ENCODE measurements at places on chromosomes 12 and 14.
A peak's percentile ranks its signal among the peaks of the same experiment; 100 is the strongest.

GRCh38 chr12:67534046-67534445 is 114.5 kb upstream of the DYRK2 start:
- DNase-seq, result no peak

DNA sequence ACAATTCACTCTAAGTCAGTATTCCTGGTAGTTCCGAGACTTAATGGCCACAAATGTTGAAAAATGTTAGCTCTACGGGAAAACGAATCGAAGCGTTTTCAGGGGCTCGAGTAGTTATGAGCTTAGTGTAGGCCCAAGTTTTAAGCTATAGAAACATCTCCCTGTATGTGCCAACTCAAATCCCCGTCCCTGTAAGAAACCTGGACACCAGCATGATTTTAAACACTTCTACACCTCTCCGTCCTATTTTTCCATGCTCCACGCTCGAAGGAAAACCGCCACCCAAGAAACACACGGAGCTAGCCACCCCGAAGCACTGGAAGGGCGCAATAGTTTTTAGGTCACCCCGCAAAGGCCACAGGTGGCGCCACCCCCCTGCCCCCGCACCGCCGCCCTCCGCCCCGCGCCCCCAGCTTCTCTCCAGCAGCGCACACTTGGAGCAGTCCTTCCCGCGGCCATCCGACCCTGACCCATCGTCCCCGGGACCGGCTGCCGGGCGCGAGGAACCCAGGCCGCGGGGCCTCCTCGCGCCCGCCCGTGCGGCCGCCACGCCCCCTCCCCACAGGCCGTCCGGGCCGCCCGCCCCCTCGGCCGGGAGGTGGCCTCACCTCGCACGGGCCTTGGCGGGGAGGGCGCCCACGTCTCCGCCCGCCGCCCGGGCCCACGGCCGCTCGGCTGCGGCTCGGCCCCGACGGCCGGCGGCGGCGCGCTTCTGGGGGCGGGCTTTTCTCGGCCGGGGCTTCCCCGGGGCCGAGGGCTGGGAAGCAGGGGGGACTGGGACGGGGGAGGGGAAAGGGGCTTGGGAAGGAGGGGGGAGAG is 522 bp downstream of the R3HDM2 start:
- peak; percentile 14 for DNase-seq

GRCh38 chr12:4243091-4243490 is 30.5 kb upstream of the CCND2 start:
- DNase-seq, result no peak

DNA sequence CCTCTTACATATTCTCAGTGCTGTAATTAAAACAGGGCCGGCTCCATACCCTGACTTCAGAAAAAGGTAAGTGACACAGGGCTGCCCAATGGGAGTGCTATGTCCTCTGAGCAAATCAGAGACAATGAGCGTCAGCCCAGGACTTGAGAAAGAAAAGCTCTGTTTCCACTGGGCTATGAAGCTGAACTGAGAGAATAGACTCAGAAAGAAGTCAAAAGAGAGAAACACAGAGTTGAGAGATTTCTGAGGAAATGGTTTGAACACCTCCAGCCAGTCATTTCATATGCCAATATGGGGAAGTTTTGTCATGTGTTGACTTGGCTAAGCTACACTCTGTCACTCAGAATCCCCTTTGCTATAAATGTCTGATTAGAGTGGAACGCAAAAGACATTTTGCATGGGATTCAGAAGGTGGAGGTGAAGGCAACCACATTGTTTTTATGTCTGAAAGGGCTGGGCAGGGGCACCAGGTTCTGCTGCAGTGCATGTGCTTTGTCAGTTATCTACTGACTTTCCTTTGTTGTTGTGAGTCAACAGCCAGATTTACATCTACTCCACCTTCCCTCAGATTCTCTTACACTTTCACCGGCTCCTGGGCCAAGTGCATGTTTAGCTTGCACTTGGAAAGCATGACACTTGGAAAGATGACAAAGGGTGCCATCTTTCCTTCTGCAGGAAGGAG is 313.3 kb downstream of the DUSP6 start:
- no peak for DNase-seq

DNA sequence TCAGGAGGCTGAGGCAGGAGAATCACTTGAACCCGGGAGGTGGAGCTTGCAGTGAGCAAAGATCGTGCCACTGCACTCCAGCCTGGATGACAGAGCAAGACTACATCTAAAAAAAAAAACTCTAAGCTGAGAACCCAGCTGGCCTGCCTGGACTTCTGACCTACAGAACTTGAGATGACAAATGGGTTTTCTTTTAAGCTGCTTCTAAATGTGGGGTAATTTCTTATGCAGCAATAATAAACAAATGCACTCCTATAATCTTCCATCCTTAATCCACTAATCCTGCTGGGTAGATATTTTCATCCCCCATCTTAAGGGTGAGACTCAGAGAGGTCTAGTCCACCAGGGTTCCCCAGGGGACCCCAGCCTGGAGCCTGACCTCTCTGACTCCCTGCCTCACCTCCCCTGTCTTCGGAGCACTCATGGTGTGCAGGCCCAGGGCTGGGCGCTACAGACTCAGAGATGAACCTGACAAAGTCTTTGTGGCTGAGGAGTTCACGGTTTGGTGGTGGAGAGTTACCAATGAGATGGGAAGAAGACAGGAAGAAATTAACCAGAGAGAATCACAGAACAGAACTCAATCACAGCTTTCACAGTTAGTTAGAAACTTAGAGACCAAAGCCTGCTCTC is 39.7 kb upstream of the BDKRB2 start:
- no peak for DNase-seq

DNA sequence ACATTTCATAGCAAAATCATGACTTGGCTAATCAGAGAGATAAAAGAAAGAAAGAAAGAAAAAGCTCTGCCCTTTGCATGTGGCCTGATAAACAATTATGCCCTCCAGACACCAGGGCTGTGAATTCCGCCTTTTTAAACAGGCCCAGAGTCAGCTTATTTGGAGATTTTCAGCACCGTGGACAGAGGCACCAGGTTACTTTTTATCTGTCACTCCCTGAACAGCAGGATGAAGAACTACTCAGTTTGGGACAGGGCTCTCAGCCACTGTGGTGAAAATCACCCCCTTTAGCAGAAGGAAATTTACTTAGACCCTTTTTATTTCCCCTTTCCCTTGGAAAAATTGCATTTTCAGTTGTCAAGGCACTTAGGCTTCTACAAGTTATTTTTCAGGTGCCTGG is 359.9 kb downstream of the NRXN3 start:
- no peak for DNase-seq

DNA sequence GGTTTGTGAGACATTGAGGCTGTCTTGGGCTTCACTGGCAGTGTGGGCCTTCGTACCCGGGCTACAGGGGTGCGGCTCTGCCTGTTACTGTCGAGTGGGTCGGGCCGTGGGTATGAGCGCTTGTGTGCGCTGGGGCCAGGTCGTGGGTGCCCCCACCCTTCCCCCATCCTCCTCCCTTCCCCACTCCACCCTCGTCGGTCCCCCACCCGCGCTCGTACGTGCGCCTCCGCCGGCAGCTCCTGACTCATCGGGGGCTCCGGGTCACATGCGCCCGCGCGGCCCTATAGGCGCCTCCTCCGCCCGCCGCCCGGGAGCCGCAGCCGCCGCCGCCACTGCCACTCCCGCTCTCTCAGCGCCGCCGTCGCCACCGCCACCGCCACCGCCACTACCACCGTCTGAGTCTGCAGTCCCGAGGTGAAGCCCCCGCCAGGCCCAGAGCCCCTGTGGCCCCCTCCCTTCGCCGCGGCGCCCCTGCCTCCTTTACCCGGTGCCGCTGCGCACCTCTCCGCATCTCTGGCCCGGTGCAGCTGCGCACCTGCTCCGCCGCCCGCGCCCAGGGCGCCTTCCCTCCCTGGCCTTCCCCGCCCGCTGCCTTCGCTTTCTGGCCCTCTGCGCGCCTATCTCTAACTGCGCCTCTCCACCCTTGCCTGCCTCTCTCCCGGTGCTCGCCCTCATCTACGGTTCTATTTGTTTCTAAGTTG is at the start of gene ENO2:
Gene ENO2 (plus strand): TSS at position 335 of the 701 bp plus-strand sequence. CDS start 1,253 bp downstream, outside the sequence.
- peak; percentile 64 for DNase-seq

DNA sequence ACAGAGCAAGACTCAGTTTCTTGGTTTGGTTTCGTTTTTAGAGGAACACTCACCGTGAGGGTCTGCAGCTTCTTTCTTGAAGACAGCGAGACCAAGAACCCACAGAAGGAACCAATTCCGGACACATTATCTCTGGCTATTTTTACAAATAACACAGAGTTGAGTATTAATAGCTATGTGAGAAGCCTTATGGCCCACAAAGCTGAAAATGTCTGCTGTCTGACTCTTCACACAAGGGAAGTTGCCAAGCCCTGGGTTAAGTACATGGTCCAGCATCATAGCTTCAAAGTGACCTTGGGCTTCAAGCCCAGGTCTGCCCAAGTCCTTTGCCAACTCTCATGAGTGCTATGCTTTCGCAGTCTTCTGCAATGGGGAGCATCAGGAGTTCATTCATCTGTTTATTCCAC is 2.6 kb upstream of the LGMN start:
- no peak for DNase-seq
